ENCODE measurements at places on chromosomes 7 and 10.
A peak's percentile ranks its signal among the peaks of the same experiment; 100 is the strongest.

- peak; percentile 55 for DNase-seq
Measured at GRCh38 chr7:17207220-17207619, 91.2 kb upstream of the AHR start.

GRCh38 chr7:151964951-151965350 lies 8.7 kb downstream of the GALNTL5 start:
- no peak for DNase-seq

- DNase-seq = no peak
Measured at GRCh38 chr10:126580873-126581647, 89.4 kb downstream of the C10orf90 start.

GRCh38 chr10:96325719-96326373 lies 21.6 kb downstream of the DNTT start:
- no peak for DNase-seq

GRCh38 chr10:23314835-23315239 lies 29.8 kb downstream of the C10orf67 start:
- DNase-seq = no peak

Data from bone marrow (tissue), 2 donors.